H7 (cell line): ENCODE measurements at places on chromosomes 11 and 22. TPM values are rescaled to one million over a fixed set of nuclear protein-coding genes. Genes with fewer than 3 reads are reported as not detected.

GRCh38 chr11:120828847-120829246 is 195.1 kb upstream of the TBCEL start:
- peak; percentile 37 for DNase-seq

- DNase-seq: no peak
Observed at GRCh38 chr11:87437133-87437843, 399.6 kb downstream of the TMEM135 start.

- no peak for DNase-seq
Observed at GRCh38 chr11:115439385-115439784, 64.8 kb downstream of the CADM1 start.

GRCh38 chr22:42680648-42681047 is 31.5 kb upstream of the CYB5R3 start:
- DNase-seq: no peak

DNA sequence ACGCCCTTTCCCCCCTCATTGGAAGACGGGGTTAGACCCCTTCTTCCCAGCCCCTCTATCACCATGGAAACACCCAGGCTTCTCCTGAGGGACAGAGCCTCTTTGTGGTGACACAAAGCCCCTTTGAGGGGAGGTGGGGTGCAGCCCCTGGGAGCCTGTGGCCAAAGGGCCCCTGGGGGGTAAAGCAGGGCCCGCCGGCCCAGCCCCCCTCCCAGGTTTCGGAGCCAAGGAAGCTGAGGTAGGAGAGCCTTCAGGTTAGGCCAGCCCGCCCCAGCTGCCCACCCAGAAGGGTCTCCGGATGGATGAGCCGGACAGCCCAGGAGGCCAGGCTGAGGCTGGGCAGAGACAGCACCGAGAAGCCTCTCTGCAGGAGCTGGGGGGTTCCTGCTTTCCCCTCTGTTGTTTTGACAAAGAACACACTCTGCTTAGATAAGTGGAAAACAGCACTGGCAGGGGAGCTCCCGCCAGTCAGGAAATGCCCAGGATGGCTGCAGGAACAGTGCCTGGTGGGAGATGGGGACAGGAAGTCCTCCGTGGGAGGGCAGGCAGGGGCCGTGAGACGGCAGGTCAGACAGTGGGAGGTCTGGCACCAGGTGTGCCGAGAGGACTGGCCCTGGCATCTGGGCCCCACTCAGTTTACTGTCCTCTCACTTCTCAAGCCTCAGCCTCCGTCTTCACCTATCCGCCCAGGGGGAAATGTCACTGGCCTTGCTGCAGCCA is 18.2 kb downstream of the ARVCF start:
- peak; percentile 76 for DNase-seq

GRCh38 chr22:47209547-47210023 is 447.1 kb downstream of the TBC1D22A start:
- DNase-seq: no peak

- DNase-seq: no peak
Observed at GRCh38 chr11:17171343-17171742, 36.4 kb downstream of the PIK3C2A start.

DNA sequence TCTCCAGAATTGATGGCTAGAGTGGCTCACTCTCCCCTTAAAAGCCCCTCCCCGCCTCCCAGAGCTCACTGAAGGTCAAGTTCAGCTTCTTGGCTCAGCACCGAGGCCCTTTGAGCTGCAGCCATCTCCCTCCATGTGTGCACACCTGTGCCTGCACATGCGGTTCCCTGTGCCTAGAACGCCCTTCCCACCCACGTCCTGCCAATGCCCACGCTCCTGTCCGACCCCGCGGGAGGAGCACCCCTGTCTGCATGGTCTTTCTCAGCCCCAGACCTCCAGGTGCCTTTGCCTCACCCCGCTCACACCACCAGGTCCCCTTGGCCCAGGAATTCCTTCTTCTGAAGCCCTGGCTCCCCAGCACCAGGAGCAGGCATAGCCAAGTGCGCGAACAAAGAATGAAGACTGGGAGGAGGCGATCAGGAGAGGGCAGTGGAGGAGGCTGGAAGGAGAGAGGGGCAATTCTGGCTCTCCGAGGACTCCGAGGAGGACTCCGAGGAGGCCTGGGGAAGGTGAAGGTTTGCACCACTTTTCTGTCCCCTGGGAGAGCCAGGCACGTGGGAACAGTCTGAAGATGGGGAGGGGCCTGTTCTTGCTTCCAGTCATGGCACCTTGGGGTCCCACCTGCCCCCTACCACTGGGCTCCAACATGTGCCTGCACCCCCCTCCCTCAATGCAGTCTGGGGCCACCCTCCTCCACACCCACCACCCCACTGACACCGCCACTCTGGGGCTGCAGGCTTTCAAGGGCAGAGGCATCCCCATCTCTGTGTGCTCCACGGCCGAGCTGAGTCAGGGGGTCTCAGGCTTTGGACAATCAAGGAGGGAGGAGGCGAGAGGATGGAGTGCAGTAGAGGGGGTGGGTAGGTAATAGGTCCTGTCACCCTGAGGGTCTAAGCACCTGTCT is 17.7 kb downstream of the IGF2 start:
- peak; percentile 56 for DNase-seq

The KRTAP5-7 gene
- total RNA-seq: not detected in 2 replicates

The CNGA4 gene
- total RNA-seq: 0.17 and 0.67 TPM in 2 replicates

The IL17REL gene
- 0.04 TPM in 1 of 2 replicates, not detected in the other for total RNA-seq

The NPAS4 gene
- total RNA-seq: 0.04 TPM in 1 of 2 replicates, not detected in the other

The HEPHL1 gene
- total RNA-seq: not detected in 2 replicates

The CHID1 gene
- total RNA-seq: 36.9 and 38.1 TPM in 2 replicates
